ENCODE measurements at places on chromosomes 7 and 10.

GRCh38 chr7:106827626-106828025, 37.5 kb upstream of the PIK3CG start:
- no peak for DNase-seq
- H3K27ac ChIP-seq: no peak overlapping the region
- H3K27me3 ChIP-seq: no peaks in the 10 kb centered on the region
- H3K4me1 ChIP-seq: no peaks in the 10 kb centered on the region
- no peaks in the 10 kb centered on the region for H3K36me3 ChIP-seq
- H3K4me3 ChIP-seq: no peak overlapping the region

DNA sequence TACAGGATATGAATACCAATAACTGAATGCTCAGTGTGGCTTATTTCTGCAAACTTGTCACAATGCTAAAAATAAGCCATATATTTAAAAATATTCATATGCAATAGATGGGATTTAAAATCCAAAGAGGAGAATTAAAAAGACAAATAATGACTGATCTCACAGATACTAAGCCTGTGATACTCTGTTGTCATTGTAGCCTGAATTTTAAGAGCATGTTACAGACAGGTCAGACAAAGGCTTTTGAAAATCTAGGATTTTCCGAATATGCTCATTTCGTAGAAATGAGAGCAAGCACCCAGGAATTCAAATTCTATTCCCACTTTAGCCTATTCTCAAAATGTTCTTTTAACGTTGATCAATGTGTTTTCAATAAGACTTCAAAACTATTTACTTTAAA, 269.7 kb downstream of the PCDH15 start:
- H3K36me3 ChIP-seq: no peaks in the 10 kb centered on the region
- no peaks in the 10 kb centered on the region for H3K4me1 ChIP-seq
- no peak overlapping the region for H3K27ac ChIP-seq
- no peak overlapping the region for H3K4me3 ChIP-seq

GRCh38 chr10:2856598-2856997, 210.8 kb upstream of the PFKP start:
- no peak for DNase-seq
- no peaks in the 10 kb centered on the region for H3K27me3 ChIP-seq
- H3K27ac ChIP-seq: no peak overlapping the region
- H3K36me3 ChIP-seq: no peaks in the 10 kb centered on the region

DNA sequence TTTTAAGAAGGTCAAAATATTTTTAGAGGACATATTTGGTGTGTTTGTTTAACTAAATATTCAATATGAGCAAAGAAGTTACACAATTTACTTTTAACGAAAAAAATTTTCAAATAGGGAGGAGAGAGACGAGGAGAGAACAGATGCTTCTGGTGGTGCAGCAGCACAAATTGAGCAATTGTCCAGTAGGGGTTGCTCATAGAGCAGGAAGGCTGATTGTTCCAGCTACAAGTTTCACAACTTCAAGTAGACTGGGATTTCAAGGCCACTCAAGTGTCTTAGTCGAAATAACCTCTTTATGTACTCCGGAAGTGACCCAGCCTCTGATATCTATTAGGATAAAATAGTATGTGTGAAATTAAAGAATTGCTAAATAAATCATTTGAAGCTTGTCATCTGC, 197.9 kb downstream of the HDAC9 start:
- no peak overlapping the region for H3K27ac ChIP-seq
- H3K36me3 ChIP-seq: no peaks in the 10 kb centered on the region

- H3K4me1 ChIP-seq: no peaks in the 10 kb centered on the region
- no peak for DNase-seq
- no peaks in the 10 kb centered on the region for H3K36me3 ChIP-seq
- H3K27me3 ChIP-seq: no peaks in the 10 kb centered on the region
Measured at GRCh38 chr7:132115758-132116157, 460.5 kb downstream of the PLXNA4 start.

GRCh38 chr7:46604241-46604661, 683.2 kb upstream of the IGFBP3 start:
- no peak for DNase-seq
- H3K36me3 ChIP-seq: no peaks in the 10 kb centered on the region
- H3K27me3 ChIP-seq: no peaks in the 10 kb centered on the region

Data from CD4-positive, alpha-beta memory T cell (primary cell).